ENCODE measurements at places on chromosomes 11 and 22.

DNA sequence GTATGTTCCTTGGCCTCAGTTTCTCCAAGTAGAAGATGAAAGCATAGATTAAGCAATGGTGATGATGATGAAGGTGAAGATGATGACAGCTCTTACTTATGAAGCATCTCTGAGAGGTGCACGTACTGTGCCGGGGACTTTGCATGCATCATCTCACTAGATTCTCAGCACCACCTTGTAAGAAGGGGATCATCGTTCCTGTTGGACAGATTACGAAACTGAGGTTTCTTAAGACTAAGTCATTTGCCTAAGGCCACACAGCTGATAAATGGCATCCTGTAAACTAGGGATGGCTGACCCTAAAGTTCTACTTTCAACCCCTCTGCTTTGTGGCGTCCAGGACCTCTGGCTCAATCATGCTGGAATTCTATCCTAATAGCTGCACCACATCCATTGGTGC, 8.7 kb downstream of the MS4A15 start:
- DNase-seq: no peak

- DNase-seq: no peak
Measured at GRCh38 chr11:57652662-57653061, 3.0 kb upstream of the YPEL4 start.

- DNase-seq: no peak
Measured at GRCh38 chr22:28734393-28734792, 7.2 kb downstream of the CHEK2 start.

GRCh38 chr11:130719220-130719915, 196.9 kb downstream of the SNX19 start:
- no peak for DNase-seq

DNA sequence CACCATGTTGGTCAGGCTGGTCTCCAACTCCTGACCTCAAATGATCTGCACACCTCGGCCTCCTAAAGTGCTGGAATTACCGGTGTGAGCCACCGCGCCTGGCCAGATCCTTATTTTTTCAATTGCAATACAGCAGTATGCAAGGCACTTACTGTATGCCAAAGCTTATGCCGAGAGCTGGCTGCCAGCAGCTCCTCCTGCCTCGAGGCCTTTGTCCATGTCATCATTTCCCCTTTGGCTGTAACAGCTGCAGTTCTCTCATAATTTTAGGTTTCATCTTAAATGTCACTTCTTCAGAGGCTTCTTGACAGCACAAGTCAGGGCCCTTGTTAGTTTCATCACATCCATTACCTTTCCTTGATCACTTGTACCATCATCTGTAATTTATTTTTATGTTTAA, 1.5 kb upstream of the SREBF2 start:
- no peak for DNase-seq

DNA sequence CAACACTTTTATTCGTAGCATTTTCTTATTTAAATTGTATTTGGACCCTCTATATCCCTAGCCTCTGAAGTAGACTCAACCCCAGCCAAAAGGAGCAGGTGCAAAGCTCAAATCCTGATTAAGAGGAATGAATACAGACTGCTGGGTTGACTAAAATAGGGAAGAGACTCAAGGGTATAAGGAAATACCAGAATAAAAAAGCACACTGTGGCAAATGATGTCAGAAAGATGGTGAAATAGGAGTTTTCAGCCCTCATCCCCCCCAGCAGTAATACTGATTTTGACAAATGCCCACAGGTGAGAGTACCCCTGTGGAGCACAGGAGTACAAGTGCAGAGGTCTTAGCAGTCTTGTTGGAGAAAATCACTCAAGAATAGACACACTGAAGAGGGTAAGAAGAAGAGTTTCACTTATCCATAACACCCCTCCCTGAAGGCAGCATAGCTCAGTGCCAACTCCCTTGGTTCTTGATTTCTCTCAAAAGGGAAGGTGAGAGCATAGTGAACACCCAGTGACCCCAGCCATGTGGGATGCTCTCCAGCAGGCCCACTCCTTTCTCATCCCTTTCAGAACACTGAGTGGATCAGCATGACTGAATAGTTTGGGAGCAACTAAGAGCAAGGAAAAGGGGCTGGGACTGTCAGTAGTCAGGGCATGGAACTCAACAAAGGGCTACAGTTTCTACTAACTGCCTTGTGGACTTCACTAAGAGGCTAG, 71.7 kb downstream of the TBC1D22A start:
- DNase-seq: no peak

DNA sequence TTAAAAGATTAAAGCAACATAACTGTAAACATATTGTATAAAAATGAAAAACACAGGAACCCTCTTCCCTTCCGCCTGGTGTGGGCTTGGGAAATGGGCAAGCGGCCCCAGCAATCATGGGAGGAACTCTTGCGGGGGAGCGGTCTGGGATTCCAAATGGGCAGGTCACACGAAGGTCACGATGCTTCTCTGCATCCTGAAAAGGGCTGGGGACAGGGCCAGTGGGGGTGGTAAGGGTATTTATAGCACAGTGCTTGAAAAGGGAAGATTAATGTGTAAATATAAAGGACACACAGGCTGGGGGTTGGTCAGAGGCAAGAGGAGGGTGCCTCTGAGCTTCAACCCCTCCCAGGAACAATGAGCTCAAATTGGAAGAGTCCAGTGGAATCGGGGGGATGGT, 46.9 kb upstream of the OR4B1 start:
- no peak for DNase-seq

GRCh38 chr11:134541355-134541754, 129.3 kb upstream of the B3GAT1 start:
- DNase-seq: no peak

- no peak for DNase-seq
Measured at GRCh38 chr11:116364348-116364747, 408.4 kb downstream of the BUD13 start.

GRCh38 chr11:122746050-122746478, 90.5 kb downstream of the UBASH3B start:
- DNase-seq: peak; percentile 56

- no peak for DNase-seq
Measured at GRCh38 chr11:63907063-63907462, 9.9 kb downstream of the RCOR2 start.

DNA sequence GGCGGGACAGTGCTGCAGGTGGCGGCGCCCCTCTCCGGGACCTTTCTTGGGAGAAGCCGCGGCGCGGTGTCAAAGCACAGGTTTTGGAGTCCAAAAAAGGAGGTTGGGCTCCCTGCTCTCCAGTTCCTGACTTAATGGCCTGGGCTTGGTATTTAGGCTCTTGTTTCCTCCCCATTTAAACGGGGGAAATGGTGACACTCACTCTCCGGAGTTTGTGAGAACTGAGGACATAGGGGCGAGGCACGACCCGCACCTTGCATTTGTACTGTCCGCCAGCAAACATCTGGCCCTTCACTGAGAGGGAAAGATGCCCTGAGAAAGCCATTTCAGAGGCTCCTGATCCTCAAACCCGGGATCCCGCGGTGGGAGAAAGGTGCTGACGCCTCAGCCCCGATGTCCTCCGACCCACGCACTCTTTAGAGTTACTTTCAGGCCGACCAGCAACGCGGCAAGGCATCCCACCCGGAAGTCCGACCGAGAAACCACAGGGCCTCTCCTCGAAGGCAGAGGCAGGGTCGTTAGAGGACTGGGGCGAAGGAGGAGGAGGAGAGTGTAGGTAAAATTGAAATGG, 2.9 kb upstream of the WDR74 start:
- DNase-seq: peak; percentile 23

DNA sequence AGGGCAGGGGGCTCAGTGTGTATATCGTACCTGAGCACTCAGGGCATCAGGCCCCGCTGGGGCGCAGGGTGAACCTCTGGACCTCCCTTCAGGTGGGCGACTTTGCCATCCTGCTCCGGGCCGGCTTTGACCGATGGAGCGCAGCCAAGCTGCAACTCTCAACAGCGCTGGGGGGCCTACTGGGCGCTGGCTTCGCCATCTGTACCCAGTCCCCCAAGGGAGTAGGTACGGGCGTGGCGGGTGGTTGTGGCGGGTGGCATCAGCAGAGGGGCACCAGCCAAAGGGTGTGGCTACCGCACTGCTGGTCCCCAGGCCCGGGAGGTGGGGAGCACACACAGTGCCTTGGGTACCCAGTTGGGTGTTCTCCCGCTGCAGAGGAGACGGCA, 6.3 kb downstream of the SLC39A13 start:
- DNase-seq: no peak

- DNase-seq: no peak
Measured at GRCh38 chr11:13929395-13929891, 33.1 kb upstream of the SPON1 start.

DNA sequence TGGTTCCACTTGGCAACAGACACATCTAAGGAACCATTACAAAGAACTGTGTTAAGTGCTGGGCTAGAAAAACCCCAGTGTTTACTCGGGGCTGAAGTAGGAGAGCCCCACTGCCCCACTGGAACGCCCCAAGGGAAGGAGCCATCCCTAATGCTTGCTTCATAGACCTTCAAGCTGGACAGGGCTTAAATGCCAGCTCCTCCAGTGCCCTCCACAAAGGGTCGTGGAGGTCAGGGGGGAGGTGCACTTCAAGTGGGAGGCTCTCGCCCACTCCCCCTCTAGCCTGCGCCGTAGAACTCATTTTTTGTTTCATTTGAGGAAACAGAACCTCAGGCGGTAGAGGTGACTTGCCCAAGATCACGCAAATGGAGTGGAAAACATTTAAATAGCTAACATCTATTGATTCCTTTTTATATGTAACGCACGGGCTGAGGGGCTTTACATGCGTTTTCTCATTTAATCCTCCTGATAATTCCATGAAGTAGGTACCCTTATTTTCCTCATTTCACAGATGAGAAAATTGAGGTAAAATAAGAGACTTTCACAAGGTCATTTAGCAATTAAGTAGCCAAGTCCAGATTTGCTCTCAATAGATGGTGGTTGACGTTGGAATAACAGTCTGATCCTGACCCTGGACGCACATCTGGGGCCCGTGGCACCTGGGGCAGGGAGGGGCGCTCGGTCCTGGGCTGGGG, 545 bp upstream of the ZDHHC13 start:
- no peak for DNase-seq

GRCh38 chr11:100756559-100756958, 69.5 kb downstream of the ARHGAP42 start:
- DNase-seq: no peak

GRCh38 chr11:16924826-16925560, 89.2 kb downstream of the PLEKHA7 start:
- DNase-seq: no peak

- DNase-seq: no peak
Measured at GRCh38 chr11:134264966-134265764, 11.0 kb upstream of the GLB1L3 start.

DNA sequence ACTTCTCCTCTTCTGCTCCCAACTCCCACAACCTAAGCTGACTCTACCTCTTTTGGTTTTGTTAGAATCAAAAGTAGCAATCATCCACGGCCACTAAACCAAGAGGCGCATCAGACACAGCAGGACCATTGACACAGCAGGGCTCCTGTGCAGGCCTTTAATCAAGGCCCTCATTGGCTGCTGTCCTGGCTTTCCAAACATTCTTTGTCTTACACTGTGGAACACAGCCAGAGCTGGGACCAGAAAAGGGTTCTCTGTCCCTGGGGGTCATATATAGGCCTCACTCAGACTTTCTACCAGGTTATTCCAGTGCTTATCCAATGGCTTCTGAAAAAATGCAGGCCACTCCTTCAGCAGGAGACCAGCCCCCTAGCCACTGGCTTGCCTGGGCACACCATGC, 212.7 kb upstream of the NTM start:
- no peak for DNase-seq

- DNase-seq: no peak
Measured at GRCh38 chr22:45454275-45454674, 40.8 kb downstream of the RIBC2 start.

DNA sequence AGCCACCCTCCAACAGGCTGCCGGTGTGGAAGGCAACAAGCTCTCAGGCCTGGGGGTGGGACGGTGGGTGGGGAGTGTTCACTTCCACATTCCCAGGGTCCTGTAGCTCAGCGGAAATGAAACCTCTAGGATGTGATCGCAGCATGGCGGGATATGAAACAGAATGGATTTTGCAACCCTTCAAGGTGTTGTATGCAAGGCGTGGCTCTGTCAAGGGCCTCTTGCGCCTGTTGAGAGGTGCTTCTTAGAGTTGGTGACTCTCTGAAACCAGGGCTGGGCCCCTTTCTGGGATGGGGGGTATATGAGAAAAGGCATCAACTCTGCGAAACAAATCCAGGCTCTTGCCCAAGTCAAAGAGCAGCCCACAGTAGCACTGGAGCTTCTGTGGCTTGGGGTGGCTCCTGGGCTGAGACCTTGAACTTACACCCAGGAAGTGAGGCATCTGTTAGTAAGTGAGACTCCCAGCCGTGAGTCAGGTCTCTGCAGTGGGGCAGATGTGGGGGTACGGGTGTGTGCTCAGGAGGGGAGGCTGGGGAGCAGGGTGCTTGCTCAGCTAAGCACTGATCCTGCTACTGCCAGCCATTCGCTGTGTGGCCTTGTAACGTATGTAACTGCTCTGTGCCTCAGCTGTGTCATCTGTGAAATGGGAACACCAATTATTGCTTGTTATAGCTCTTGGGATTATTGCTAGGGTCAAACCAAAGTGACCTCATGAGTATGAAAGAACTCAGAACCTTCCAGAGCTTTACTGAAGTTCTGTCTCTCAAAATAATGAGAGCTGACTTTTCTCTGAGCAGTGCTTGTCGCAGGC, 28.3 kb downstream of the NECTIN1 start:
- no peak for DNase-seq

- DNase-seq: no peak
Measured at GRCh38 chr11:110425751-110426545, 3.8 kb upstream of the FDX1 start.

DNA sequence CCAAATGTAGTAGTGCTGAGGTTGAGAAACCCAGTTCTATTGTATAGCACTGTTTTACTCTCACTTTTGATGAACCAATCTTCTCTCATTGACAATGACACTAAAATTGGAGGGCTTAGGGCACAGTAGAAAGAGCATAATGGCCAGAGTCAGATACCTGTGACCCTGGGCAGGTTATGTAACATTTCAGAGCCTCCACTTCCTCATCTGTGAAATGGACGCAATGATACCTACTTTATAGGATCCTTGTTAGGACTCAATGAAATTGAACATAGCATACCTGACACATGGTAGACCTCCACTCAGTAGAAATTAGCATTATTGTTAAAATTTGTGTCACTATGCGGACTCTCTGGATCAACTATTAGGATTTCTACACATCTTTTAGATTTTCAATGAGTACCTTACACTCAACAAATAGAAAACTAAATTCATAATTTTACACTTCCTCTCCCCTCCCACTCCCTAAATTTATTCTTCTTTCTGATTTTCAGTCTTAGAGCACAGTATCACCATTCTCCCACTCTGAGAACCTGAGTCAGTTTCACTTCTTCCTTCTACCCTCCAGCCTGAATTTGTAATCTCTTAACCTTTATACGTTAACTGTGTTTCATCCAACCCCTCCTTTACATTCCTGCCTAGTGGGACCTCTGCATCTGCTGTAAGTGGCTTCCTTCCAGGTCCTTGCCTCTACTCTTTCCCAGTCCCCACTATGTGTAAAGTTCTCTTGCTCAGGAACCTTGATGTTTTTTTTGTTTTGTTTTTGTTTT, 78.3 kb downstream of the MICAL2 start:
- no peak for DNase-seq

DNA sequence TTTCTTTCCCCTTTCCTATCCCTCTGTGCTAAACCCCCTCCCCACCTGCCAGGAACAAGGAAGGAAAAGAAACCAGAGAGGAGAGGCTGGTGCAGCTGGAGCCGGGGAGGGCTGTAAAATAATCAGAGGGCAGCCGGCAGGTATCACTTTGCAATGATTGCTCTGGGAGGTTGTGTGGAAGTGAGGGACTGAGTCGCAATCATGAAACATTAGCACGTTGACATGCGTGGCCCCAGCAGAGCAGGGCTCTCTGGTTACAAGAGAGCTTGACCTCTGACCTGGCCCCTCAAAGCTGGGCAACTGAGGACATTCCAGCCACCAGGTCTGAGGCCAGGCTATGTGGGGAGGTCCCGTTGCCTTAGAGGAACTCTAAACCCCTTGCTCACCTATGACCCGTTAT, 170.8 kb upstream of the BDNF start:
- DNase-seq: no peak
